ENCODE measurements at places on chromosomes 13 and 19.

- no peak for DNase-seq
Measured at GRCh38 chr19:1989513-1990229, 25.8 kb downstream of the BTBD2 start.

DNA sequence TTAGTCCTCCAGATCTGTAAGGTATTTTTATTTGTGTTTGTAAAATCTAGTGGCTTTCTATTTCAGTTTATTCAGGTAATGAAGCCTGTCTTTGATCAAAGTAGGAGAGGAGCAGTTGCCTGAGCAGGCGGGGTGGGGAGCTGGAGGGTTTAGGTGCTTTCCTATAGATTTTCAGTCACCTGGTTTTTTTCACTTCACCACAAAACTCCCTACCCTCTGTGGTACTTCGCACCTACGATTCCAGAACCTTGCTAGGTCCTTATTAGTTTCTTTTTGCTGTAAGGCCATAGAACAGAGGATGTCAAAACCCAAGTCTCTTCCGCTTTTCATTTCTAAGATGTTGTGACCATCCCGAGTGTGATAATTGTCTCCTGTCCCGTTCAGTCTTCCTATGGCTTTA is 26.6 kb downstream of the SLAIN1 start:
- no peak for DNase-seq

DNA sequence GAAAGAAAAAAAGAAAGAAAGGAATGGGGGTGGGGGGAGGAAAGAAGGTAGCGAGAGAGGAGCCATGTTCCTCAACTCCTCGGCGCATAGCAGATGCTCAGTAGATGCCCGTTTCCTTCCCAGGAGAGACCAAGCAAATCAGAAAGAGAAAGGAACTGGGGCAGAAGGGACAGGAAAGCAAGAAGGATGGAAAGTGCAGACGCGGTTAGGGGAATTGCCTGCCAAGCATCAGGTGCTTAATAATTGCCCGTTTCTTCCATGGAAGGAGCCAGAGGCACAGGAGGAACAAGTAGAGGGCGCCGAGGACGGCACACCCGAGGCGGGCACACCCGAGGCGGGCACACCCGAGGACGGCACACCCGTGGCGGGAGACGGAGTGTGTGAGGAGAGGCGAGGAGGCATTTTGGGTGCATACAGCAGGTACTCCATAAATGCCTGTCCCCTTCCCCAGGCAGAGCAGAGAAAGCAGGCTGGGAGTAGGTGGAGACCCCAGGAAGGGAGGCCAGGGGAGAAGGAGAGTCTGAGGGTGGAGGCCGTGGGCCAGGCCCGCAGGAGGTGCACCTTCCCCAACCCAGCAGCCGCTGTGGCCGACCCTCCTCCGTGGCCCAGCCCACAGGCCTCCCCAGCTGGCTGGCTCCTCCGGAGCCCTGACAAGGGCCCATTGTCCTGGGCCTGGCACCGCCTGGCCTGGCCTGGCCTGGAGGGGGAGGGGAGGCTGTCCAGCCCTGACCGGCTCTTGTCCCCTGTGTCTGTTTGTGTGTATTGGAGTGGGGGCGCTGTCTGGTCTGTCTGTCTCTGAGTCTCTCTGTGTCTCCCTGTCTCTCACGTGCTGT is 14.6 kb downstream of the JOSD2 start:
- DNase-seq: no peak

DNA sequence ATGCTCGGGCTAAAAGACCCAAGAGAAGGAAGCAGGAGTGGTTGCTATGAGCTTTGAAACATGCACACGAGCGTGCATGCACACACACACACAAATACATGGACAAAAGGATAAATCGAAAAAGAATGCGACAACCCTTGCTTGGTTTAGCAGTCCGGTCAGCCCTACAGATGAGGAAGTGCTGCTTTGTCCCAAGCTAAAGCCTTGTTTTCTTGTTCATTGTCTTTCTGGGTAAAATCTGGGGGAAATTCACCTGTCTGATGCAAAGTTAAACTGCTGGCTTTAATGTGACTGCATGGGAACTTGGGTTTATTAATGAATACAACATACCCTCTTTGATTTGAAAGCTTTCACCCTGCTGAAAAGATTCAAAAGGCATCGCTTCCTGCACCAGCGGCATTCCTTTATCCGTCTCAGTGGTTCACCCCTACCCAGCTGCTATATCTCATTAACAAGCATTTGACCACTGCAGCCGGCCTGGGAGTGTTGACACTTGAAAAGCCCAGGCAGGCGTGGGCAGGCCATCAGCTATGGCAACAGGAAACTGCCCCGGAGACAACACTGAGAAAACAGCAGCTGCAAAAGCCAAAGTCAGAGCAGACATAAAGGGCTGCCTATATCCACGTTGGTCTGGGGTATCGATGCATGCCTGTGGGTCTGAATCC is 301.7 kb downstream of the NDFIP2 start:
- DNase-seq: no peak

GRCh38 chr19:41425174-41426115 is 1.7 kb downstream of the B3GNT8 start:
- no peak for DNase-seq

- no peak for DNase-seq
Measured at GRCh38 chr19:1052349-1052975, 12.6 kb downstream of the ABCA7 start.

Measured in HS-5 (cell line).